ENCODE measurements at places on chromosomes 1 and 21. TPM values are rescaled to one million over a fixed set of nuclear protein-coding genes. Genes with fewer than 3 reads are reported as not detected.

TMEM269 gene
- total RNA-seq: 0.91 TPM

FOXO6 gene
- total RNA-seq: 1.2 TPM

PTCH2 gene
- total RNA-seq: 2.0 TPM

IGSF3 gene
- 27.2 TPM for total RNA-seq

NPHS2 gene
- total RNA-seq: not detected

CELA2B gene
- not detected for total RNA-seq

GRCh38 chr1:67105508-67105907, 29.3 kb downstream of the C1orf141 start:
- no peak for DNase-seq
